ENCODE measurements at places on chromosomes 13 and 19.

DNA sequence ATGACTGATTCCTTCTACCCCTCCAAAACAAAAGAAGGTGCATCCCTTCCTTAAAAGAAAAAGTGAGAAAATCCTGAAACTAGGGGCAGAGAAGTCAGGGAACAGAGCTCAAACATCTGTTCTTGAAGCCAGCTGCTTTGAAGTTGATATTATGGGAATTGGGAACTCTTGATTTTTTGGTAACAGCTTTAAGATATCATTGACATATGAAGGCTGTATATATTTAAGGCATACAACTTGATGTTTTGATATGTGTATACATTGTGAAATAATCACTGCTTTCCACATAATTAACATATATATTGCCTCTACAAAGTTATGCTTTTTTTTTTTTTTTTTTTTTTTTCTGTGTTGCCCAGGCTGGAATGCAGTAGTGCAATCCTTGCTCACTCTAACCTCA is 117.1 kb downstream of the AKAP11 start:
- no peak for DNase-seq

DNA sequence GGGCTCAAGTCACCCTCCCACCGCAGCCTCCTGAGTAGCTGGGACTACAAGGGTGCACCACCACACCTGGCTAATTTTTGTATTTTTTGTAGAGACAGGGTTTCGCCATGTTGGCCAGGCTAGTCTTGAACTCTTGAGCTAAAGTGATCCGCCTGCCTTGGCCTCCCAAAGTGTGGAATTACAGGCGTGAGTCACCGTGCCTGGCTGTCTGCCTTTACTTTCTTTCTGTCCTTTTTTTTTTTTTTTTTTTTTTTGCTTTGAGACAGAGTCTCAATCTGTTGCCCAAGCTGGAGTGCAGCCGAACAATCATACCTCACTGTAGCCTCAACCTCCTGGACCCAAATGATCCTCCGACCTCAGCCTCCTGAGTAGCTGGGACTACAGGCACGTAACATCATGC is 25.0 kb upstream of the OR1M1 start:
- no peak for DNase-seq

GRCh38 chr19:6803036-6803404 is 30.5 kb downstream of the VAV1 start:
- DNase-seq = no peak

GRCh38 chr13:109389892-109390345 is 396.5 kb downstream of the IRS2 start:
- DNase-seq = no peak

GRCh38 chr19:32910874-32911273 is 41.3 kb upstream of the SLC7A9 start:
- no peak for DNase-seq

DNA sequence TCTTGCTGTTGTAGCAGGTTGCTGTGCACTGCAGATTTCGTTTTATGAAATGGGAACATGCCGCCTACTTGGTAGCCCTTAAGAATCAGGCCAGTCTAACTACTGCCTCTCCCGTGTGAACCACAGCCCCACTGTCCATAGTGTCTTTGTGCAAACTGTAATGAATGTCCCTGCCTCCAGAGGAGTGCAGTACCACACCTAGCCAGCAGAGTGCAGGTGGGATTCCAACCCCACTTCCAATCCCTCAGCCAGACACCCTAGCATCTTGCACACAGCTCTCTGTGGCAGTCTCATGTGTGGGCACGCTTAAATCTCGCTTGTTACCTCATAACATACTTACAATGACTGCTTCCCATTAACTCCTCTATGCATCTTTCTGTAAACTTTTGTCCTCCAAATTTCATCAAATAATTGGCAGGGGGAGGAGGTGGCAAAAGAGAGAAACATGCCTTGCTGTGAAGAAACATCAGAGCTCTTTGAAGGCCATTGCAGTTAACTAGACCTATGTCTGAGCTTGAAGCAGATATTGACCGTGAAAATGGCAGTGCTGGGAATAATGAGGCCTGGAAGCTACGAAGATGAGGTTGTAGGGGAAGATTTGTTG is 47.2 kb downstream of the ZAR1L start:
- DNase-seq = no peak

DNA sequence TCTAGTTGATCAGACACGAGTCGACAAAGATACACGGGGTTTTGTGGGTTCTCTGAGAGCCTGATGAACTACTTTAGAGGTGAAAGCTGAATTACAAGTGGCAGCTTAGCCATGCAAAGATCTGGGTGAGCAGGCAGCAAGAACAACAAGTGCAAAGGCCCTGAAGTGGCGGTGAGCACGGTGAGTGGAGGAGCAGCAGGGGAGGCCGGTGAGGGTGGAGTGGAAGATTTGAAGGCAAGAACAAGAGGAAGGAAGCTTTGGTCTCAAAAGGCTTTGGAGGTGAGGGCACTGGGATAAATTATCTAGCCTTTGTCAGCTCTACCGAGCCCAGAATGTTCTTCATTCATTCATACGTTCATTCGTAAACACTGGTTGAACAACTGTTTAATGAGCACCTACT is 1.4 kb downstream of the ZNF865 start:
- no peak for DNase-seq

- no peak for DNase-seq
Observed at GRCh38 chr13:48962281-48962680, 13.4 kb upstream of the FNDC3A start.

DNA sequence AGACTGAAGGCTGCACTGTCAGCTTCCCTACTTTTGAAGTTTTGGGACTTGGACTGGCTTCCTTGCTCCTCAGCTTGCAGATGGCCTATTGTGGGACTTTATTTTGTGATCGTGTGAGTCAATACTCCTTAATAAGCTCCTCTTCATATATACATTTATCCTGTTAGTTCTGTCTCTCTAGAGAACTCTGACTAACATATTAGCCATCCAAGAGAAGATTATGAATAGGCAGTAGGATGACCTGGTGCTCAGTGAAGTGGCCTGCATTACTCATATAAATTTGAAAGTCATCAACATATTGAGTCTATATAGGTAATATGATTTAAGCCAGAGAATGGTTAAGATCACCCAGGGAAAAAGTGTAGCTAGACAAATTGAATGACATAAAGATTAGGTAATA is 136.3 kb upstream of the UFM1 start:
- no peak for DNase-seq

DNA sequence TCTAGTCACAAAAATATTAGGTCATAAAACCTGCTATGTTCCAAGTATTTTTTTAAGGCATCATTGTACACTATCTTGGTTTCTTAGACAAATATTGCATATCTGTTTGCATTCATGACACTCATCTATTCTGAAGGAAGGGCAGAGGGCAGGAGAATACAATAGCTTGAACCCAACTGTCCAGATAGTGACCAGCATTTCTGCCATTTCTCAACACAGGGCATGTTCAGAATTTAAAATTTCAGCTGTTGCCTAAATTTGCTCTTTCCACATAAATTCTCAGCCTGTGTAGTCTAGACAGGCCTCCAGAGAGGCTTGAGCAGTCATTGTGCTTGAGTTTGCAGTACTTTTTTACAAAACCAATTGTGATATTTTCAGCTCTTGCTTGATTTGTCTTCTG is 119.5 kb downstream of the ZAR1L start:
- DNase-seq = no peak

GRCh38 chr13:39107561-39107960 is 69.3 kb downstream of the NHLRC3 start:
- no peak for DNase-seq

DNA sequence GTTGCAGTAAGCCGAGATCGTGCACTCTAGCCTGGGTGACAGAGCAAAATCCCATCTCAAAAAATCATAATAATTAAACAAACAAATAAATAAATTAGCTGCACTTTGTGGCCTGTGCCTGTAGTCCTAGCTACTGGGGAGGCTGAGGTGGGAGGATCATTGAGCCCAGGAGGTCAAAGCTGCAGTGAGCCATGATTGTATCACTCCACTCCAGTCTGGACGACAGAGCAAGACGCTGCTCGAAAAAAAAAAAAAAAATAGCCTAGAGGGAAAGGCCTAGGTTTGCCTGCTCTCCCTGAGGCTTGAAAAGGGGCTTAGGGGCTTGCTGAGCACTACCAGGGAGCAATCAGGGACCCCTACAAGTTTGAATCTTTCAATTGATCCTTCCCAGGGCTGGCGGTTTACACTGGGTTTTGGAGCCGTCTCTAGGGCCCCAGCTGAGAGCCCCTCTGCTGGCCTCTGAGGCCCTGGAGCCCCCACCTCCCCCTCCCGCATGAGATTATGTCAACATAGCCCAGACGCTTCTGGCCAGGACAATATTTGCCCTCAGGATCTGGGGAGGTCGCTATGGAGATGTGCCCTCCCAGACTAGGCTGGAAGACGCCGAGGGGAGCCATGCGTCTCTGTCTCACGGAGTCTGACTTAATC is 10.4 kb upstream of the GIPR start:
- no peak for DNase-seq

DNA sequence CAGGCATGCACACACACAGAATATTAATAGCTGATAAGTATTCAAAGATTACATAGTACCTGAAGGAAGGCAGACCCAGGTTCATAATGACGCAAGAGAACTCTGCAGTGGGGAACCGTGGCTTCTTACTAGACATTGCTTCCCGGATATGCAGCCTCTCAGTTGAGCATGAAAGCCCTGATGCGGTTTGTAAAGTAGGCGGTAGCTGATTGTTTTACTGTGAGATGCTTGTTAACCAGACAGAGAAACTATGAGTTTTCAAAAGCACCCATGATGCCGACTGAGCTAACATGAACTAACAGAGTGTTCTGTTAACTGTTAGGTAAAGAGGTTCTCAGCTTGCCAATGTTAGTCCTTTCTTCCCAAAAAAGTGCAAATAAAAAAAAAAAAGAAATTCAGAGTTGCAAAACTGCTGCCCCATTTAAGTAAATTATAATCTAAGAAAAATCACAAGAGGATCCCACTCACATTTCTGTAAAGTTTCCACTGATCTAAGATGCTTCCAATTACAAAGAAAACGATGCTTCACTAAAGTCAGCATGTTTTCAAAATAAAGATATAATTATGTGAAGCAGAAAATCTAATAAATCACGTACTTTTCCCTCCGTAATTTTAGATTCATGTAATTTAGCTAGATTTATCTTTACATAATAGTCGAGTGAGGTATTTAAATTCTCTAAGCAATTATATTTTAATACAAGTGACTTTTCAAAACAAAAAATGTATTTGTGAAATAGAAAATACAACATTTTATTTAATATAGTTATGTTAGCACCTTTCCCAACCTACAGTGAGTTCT is 2.2 kb downstream of the FLT1 start:
- DNase-seq = no peak

- DNase-seq = no peak
Observed at GRCh38 chr13:36629057-36629385, 44.8 kb upstream of the SERTM1 start.

DNA sequence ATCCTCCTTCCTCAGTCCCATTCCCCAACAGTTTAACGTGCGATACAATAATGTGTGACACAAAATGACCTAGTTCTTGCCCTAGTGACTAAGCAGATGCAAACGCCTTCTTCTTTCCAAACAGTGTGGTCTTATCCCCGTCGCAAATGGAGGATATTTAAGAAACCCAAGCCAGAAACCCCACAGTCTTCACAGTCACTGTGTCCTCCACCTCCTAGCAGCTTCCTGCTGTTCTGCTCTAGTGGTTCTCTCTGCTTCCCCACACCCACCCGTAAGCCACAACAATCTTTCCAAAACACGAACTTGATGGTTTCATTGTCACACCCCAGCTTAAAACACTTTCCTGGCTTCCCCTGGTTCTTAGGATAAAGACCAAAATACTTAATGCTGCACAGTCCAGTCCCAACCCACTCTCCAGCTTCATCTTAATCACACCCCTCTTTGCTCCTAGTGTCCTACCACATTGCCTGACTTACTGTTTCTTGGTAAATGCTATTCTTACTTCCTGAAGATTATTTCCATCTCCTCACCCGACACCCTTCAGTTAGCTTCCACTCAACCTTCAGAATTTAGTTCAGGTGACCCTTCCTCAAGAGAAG is 32.3 kb downstream of the ITM2B start:
- DNase-seq = no peak

DNA sequence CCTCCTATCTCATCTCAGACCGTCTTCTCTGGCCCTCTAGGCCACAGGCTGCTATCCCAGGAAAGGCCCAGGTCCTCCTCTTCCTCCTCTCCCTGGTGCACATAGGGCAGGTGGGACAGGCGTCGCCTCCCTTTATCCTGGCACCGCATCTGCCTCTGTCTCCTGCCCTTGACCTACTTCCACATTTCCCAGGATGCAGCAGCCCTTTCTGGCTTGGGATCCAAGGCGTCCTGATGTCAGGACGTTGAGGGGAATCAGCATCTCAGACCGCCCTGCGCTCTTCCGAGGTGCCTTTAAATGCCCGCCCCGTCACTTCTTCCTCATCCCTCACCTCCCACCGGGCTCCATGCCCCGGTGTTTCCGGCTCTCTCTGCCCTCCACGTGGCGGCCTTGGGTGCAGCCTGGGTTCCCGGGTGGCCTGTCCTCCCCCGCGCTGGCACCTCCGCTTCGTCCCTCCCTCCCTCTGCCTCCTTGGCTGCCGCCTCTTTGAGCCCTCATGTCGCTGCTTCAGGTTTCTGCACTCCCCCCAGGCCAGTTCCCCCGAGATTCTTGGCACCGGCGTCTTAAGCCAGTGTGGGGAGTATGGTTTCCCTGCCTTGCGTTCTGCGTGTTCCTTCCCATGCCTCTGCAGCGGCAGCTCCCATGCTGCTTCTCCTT is 66.3 kb downstream of the KDM4B start:
- DNase-seq = no peak

DNA sequence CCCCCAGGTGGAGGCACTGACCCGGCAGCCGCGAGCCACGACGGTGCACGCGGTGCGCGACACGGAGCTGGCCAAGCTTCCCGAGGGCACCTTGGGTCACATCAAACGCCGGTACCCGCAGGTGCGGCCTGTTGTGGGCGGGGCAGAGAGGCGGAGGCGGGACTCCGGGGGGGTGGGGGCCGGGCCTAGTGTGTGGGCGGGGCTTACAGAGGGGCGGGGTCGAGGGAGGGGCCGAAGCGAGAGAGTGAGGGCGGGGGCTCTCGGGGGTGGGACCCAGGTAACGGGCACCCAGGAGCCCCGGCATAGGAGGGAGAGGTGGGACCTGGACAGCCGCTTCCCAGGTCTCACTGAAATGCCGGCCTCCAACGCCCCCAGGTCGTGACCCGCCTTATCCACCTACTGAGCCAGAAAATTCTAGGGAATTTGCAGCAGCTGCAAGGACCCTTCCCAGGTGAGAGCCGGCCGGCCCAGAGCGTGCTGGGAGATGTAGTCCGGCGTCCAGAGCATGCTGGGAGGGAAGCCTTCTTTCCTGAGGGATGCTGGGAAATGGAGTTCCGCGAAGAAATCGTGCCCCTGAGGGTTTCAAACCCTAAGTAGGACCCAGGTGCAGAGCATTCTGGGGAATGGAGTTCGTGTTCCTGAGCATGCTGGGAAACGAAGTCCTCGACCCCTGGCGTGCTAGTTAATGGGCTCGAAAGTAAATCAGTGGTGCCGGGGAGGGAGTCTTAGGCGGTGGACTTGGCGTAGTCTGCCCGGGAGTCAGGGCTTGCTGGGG is 15.7 kb downstream of the PNPLA6 start:
- no peak for DNase-seq

DNA sequence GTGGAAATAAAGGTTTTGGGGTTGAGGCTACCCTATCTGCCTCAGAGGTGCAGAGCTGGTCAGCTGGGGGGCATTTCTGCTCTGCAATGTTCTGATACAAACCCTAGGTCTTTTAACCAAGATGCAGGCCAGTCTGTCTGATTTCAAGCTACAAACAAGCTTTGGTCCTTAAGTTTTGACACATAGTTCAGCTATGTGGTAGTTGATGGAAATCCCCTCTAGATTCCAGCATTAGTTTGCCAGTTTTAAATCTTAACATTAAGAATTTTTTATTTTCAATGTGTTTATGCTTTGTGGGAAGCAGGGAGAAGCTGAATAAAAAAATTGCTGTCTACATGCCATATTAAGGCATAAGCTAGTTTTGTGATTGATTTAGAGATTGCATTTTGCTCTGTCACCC is 225.7 kb downstream of the LMO7 start:
- DNase-seq = no peak

GRCh38 chr19:17765069-17765618 is 13.9 kb downstream of the FCHO1 start:
- no peak for DNase-seq

All from esophagus squamous epithelium (tissue), 5 donors.